ENCODE measurements at places on chromosomes 7 and 10.

- no peak for DNase-seq
Observed at GRCh38 chr10:122779924-122780323, 65.7 kb downstream of the CUZD1 start.

- no peak for DNase-seq
Observed at GRCh38 chr10:130749911-130750310, 561.6 kb downstream of the TCERG1L start.

GRCh38 chr7:11895337-11895736 lies 63.3 kb upstream of the THSD7A start:
- DNase-seq, result no peak

DNA sequence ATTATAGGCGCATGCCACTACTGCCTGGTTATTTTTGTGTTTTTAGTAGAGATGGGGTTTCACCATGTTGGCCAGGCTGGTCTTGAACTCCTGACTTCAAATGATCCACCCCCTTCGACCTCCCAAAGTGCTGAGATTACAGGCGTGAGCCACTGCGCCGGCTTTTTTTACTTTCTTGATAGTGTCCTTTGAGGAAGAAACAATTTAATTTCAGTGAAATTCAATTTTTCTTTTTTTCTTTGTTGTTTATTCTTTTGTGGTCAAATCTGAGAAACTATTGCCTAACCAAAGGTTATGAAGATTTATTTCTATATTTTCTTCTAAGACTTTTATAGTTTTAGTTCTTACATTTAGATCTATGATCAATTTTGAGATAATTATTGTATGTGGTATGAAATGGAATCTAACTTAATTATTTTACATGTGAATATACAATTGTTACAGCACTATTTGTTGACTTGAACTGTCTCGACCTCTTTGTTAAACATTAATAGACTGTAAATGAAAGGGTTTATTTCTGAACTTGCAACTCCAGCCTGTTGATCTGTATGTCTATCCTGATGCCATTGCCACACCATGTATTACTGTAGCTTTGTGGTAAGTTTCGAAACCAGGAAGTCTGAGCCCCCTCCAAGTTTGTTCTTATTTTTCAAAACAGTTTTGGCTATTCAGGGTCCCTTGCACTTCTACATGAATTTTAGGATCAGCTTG lies 19.8 kb upstream of the RASSF4 start:
- DNase-seq, result no peak

GRCh38 chr7:36673703-36674102 lies 50.6 kb downstream of the AOAH start:
- DNase-seq, result no peak

DNA sequence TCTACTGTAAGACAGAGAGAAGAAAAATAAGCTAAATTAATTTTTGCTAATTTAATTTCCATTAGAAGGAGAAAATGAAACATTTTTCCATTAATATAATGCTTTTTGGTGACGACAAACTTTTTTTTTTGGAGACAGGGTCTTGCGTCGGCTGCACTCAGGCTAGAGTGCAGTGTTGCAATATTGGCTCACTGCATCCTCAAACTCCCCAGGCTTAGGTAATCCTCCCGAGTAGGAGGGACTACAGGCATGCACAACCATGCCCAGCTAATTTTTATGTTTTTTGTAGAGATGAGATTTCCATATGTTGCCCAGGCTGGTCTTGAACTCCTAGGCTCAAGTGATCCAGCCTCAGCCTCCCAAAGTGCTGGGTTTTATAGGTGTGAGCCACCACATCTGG lies 229.8 kb upstream of the LRRN3 start:
- no peak for DNase-seq

DNA sequence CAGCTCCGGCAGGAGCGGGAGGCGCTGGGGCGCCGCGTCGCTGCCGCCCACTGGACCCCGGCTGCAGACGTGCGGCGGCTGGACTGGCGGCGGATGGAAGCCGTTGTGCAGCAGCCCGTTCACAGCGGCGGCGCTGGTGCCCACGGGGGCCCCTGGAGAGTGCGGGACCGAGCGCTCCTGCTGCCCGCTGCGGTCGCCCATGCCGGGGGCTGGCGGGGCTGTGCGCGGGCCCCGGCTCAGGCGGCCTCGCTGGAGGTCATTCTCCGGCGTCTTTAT lies 413 bp downstream of the PANK1 start:
- no peak for DNase-seq

DNA sequence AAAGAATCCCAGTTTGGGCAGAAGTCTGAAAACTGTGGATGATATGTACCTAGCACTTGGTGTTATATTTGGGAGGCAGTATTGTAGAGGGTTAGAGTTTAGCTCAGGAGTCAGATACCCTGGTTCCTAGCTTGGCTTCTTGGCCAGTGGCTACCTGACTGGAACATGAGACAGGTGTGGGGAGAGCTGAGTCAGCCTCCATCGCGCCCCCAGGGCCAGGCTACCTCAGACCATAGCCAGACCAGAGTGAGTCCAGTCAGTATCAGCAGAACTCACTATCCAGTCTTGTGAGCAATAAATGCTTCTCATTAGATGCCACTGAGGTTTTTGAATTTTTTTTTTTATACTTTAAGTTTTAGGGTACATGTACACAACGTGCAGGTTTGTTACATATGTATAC lies 26.0 kb downstream of the CYP3A5 start:
- DNase-seq, result no peak

- no peak for DNase-seq
Observed at GRCh38 chr10:106311590-106311989, 852.9 kb downstream of the SORCS1 start.

DNA sequence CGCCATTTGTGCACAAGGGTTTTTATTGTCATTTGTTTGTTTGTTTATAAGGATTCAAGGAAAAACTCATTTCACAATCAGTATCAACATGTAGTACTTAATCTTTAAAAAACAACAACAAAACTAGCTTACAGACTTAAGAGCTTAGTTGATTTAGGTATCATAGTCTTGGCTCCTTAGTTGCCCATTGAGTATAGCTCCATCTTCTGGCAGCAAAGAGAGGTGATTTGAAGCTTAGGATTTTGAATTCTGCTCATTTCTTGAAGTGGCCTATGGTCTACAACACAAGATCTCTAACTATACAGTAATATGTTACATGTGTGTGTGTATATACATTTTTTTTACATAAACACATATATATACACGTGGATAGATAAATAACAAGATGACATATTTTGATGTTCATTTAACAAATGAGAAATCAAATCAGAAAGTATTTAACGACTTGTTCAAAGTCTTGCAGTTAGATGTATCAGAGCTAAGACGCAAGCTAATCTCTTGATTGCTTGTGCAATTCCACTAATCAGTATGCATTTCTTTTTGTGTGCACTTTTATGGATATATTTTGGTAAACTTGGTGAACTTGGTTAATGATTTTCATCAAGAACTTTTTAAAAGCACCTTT lies 307.3 kb downstream of the CAMK1D start:
- no peak for DNase-seq

GRCh38 chr7:74514131-74514591 lies 60.5 kb downstream of the GTF2IRD1 start:
- DNase-seq, result no peak

- no peak for DNase-seq
Observed at GRCh38 chr10:44233561-44234482, 151.1 kb downstream of the CXCL12 start.

DNA sequence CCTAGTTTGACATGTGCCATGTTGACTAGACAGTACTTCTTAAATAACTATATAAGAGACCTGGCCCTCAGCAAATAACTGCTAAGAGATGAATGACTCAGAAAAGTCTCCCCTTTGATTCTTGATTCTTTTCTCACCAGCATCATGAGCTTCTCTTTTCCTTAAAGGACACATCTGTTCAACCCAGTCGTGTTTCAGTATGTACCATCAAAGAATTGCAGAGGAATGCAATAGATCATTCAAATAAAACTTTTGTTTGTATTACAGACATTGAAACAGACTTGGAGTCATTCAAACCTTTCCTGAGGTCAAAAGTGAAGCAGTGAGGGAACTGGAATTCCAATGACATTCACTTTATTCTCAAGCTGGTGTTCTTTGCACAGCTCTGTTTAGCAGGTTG lies 598.3 kb upstream of the GHITM start:
- no peak for DNase-seq

DNA sequence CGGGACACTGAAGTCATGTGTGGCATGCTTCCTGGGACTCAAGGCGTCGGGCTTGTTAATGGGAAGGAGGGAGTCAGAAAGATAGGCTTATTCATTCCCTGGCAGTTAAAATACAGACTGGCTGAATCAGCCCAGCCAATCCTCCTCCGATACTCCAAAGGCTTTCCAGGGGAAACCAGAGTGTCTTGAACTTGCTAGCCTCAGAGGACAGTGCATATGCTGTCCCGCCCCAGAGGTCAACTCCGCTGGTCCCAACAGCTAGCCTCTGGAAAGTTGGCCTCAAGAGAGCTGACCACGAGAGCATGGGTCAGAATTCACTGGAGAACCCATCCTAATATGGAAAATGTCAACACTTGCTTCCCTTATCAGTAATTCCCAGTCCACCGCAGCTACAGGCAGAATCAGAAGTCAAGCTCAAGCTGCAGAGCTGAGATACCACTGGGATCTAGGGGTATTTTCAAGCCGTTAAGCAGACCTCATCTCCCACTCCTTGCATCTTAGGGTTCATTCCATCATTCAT lies 43.0 kb downstream of the ELMO1 start:
- no peak for DNase-seq

DNA sequence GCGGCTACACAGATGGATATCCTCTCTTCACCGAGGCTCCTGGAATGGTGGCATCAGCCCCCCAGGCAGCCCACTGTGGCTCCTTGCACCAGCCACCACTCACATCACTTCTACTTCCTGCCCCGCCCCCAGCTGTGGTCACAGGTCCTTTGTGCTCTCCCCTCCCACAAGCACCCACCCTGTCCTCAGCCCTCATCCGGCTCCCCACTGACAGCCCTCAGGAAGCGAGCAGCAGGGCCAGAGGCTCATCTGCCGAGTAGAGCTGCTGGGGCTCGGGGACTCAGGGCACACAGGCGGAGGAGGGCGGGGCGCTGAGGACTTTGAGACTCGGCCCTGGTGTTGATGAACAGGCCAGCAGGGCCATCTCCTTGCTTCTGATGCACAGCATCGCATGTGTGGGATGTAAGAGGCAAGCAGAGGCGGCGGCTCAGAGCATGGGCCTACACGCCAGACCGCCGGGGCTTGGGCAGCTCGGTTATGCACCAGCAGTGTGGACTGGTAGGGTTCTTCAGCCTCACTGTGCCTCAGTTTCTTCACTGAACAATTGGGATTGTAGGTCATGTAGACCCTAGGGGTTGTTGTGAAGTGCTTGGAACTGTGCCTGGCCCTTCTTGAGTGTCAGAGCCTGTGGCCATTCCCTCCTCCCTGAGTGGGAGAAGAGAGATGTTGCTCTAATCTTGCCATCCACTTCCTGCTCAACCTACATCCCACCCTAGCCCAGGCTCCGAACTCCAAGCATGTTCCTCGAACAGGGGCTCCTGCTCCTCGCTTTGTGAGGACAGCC lies at the start of gene PRF1:
PRF1 (minus strand) TSS at position 77 of the 784 bp plus-strand sequence. CDS start 1,839 bp downstream, outside the sequence.
- DNase-seq, result peak; percentile 40

DNA sequence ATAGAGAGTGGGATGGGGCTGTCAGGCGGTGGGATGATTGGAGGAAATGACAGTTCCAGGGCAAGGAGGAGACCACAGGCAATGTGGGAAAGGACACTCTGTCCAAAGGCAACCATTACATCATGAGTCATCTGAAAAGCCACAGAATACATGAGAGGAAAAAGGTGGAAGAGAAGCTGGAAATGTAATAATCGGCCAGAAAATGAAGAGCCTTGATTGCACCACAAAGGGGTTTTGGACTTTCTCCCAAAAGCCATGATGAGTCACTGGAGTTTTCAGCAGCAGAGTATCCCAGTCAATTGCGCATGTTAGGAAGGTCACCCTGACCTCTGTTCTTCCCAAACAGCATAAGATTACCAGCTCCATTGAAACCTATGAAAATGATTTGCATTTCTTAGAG lies 222.0 kb downstream of the LHFPL3 start:
- DNase-seq, result no peak

GRCh38 chr10:79264942-79265341 lies 82.3 kb upstream of the PPIF start:
- no peak for DNase-seq

- DNase-seq, result no peak
Observed at GRCh38 chr7:107253599-107253998, 84.8 kb downstream of the HBP1 start.

- DNase-seq, result no peak
Observed at GRCh38 chr10:4357911-4358310, 468.1 kb upstream of the AKR1E2 start.

DNA sequence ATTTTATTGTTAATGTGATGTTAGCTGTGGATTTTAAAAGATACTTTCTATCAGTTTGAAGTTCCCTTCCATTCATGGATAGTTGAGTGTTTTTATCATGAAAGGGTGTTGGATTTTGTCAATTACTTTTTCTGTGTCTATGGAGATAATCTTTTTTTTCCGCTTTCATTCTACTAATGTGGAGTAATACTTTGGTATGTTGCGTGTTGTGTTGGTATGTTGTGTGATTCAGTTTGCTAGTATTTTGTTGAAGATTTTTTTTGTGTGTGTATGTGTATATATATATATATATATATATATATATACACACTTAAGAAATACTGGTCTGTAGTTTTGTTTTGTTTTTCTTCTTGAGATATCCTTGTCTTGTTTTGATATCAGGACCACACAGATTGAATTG lies 100.3 kb downstream of the CCSER2 start:
- DNase-seq, result no peak

DNA sequence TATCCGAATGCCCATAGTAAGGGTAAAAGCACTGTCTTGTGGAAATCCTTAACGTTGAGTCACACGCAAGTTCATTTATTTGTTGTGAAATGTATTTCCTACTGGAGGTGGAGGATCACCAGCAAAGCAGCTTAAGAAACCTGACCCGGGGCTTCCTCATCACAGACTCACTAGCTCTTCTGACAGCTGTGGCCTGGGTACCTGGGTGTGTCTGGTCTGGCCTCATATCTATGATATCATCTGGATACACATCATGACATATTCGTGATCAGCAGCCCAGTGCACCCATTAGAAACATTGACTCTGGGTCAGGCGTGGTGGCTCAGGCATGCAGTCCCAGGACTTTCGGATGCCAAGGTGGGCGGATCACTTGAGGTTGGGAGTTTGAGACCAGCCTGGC lies 8.8 kb downstream of the DRGX start:
- no peak for DNase-seq

DNA sequence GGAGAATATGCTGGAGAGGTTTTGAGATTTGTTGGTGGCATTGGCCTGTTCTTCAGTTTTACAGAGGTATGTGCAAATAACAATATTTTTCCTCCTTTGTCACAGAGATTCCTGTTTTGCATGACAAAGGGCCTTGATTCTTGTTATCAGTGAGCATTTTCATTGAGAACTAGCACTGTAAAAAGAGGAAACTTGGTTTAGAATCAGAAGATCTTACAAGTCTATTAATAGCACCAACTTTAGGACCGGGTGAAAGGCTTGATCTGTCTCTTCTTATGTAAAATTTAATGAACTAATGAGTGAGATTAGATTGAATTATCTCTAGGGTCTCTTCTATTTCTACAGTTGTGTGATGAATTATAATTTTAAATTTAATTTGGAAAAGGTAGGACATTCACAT lies 25.5 kb downstream of the TSPAN13 start:
- no peak for DNase-seq

All from stimulated activated CD4-positive, alpha-beta T cell treated with anti-CD3 and anti-CD28 coated beads, TNF-alpha, amount 100 ng/mL, for 1 hour (primary cell).